ENCODE measurements at places on chromosomes 7 and 10. TPM values are rescaled to one million over a fixed set of nuclear protein-coding genes. Genes with fewer than 3 reads are reported as not detected.

Gene TMEM213
- total RNA-seq = not detected

Gene HPSE2
- not detected for total RNA-seq

Gene UCMA
- total RNA-seq = not detected

Gene HGF
- total RNA-seq = 19.5 TPM

Gene GRM3
- total RNA-seq = not detected

Gene AGR2
- not detected for total RNA-seq

Gene SERPINE1
- 1,526 TPM for total RNA-seq

Gene IKZF5
- total RNA-seq = 1.1 TPM

Gene NHLRC2
- total RNA-seq = 6.9 TPM

Gene TECTB
- total RNA-seq = not detected

Gene COL13A1
- total RNA-seq = 4.0 TPM

Gene TPK1
- 7.3 TPM for total RNA-seq

Gene BTBD16
- not detected for total RNA-seq

Gene KLF14
- not detected for total RNA-seq

Gene MMD2
- not detected for total RNA-seq

Gene TRPV5
- not detected for total RNA-seq

Gene DHX32
- 26.4 TPM for total RNA-seq

Gene GIMAP4
- not detected for total RNA-seq

Gene FOXI2
- not detected for total RNA-seq

Gene IRF5
- total RNA-seq = 0.15 TPM

Gene AUTS2
- total RNA-seq = 0.75 TPM

Gene MGMT
- total RNA-seq = 26.0 TPM

Gene PRRT4
- total RNA-seq = not detected

Gene GNGT1
- not detected for total RNA-seq

Gene UCN3
- total RNA-seq = not detected

Gene TDRD1
- 7.7 TPM for total RNA-seq

Gene GDF2
- total RNA-seq = not detected

Gene CTAGE8
- not detected for total RNA-seq

Gene FBXL13
- total RNA-seq = 1.6 TPM

Gene EIF4H
- total RNA-seq = 406 TPM

Gene PROSER2
- total RNA-seq = 2.3 TPM

Gene CEP55
- 0.47 TPM for total RNA-seq

Gene WDFY4
- not detected for total RNA-seq

Gene FAM25A
- total RNA-seq = not detected

Gene ELN
- total RNA-seq = 385 TPM

Gene CYP26A1
- total RNA-seq = 0.08 TPM

Gene HYAL4
- total RNA-seq = not detected

Gene TAS2R4
- 0.70 TPM for total RNA-seq

Gene MACC1
- total RNA-seq = 0.12 TPM

Gene GBX1
- total RNA-seq = not detected

Gene ASL
- total RNA-seq = 35.6 TPM

Gene SPDYE9
- not detected for total RNA-seq

Gene OR2A42
- not detected for total RNA-seq

Gene CCDC7
- total RNA-seq = 8.7 TPM

Gene VWDE
- total RNA-seq = not detected

Gene STEAP1B
- total RNA-seq = 7.3 TPM

Gene RHEB
- 44.0 TPM for total RNA-seq

Gene UNCX
- total RNA-seq = not detected

Gene FAM25G
- total RNA-seq = not detected

Gene ANXA8L1
- total RNA-seq = not detected

Gene IGF2BP3
- total RNA-seq = 40.6 TPM

Gene TCAF1
- total RNA-seq = 55.7 TPM
